ENCODE measurements at places on chromosomes 4 and X.

- no peak for DNase-seq
Measured at GRCh38 chr4:184019667-184020623, 114.8 kb downstream of the STOX2 start.

DNA sequence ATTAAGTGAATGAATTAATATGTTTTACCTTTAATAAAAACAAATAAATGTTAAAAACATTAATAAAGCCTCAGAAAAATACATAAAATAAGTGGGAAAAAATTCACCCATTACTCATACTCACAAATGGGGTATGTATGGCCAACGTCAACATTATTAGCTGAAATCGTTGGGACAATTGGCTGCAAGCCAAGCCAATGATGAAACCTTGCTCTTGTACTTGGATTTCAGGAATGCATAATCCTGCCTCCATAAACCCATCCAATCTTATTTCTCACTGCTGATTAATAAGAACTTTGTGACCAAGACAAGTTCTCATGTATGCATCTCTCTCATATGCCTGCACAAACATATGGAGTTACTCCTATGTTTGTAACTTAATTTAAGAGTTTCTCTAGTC, 35.3 kb upstream of the ADAMTS3 start:
- DNase-seq: no peak

GRCh38 chrX:143027275-143027674, 1.5 kb downstream of the SPANXN4 start:
- DNase-seq: no peak

- no peak for DNase-seq
Measured at GRCh38 chr4:163385466-163385865, 41.8 kb downstream of the NPY5R start.

GRCh38 chrX:15877380-15877779, 22.8 kb upstream of the AP1S2 start:
- no peak for DNase-seq

All from CD4-positive, alpha-beta T cell treated with Interleukin-4 for 1 hour (primary cell).